ENCODE measurements at places on chromosomes 7 and 10. TPM values are rescaled to one million over a fixed set of nuclear protein-coding genes. Genes with fewer than 3 reads are reported as not detected.

Gene SRGN
- total RNA-seq, result 91.4 TPM

DNA sequence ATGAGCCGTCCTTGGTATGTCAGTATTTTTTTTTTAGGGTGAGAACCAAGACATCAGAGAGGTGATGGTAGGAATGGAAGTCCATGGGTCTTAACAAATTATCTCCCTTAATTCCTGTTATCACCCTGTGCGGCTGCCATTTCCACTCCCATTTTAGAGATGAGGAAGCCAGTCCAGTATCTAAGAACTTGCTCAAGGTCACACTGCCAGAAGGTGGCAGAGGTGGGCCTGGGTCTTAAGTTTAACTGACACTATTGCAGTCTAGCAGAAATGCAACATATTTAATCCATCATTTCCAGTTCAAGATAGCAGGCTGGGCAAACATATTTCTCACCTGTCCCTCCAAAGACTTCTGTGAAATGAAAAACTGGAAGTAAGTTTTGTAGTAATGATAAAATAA is 108.3 kb downstream of the GLI3 start:
- DNase-seq, result no peak

DNA sequence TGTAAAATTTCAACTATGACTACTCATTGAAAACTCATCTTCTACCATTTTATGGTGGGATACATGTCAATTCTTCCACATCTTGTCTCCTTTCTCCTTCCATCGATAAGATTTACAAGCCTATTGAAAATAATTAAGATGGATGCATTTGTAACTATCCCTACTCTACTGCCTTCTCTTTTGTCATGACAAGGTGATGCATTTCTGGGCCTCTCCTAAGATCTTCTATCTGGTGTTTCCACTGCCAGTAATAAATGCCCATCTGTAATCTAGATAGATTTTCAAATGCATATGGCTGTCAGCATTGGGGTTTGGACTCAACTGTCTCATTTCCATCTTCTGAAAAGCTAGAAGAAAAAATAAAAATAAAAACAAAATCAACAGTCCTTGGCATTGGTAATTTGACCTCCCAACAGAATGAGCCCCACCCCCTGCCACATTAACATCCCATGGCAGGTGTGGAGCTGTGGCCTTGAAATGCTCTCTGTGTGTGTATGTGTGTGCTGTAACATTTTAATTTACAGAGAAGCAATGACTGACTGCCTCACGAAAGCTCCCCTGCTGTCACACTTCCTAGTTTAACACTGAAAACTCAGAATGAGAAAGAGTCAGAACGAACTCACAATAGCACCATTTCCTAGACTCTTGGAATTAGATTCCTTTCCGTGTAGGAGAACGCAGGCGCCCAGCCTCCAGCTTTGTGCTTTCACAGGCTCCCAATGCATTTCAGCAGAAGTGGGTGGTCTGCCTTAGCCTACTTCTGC is 74.2 kb downstream of the RHOBTB1 start:
- DNase-seq, result no peak

Gene OPN1SW
- not detected for total RNA-seq

Gene ANKRD61
- total RNA-seq, result not detected

GRCh38 chr7:140261522-140261921 is 84.7 kb upstream of the KDM7A start:
- DNase-seq, result no peak

Gene FFAR4
- total RNA-seq, result 6.1 TPM

DNA sequence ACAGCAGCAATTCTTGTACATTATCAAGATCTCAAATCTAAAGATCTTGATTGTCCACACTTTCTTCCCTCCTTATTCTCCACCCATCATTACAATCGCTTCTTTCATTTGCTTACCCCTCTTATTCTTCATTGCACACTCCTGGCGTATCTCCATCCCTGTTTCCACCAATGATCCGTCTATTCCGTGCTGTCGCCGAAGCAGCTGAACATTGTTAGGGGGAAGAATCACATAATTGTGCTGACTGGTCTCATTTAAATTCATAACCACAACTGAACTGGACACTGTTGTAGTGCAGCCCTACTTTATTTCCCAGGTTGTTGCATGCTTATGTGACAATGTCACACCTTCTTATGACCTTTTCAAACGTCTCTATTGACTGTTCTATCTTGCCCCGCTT is 18.9 kb upstream of the NRP1 start:
- DNase-seq, result no peak

- DNase-seq, result no peak
Measured at GRCh38 chr10:48649349-48649944, 35.2 kb upstream of the WDFY4 start.

DNA sequence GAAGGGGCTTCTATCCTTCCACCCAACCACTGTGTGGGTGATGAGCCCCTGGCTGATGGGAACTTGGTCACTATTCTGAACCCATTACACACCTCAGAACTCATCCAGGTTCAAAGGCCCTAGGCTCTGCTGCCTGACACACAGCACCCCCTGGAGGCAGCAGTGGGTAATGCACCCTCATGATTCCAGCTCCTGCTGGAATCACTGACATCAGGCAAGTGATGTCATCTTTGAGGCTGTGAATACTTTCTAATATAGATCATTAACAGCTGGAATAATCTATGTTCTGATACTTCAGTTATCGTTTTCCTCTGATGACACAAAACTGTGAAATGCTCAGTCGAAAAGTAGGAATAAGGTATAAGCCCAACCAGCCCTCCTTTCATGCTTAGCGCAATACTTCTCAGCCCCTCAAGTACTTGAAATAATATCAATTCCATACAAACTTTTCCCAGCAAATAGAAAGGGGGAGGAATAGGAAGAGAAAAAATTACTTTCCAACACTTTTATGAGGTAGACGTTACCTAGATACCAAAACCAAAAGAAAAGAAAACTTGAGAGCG is 7.5 kb upstream of the RBP3 start:
- peak; percentile 66 for DNase-seq

DNA sequence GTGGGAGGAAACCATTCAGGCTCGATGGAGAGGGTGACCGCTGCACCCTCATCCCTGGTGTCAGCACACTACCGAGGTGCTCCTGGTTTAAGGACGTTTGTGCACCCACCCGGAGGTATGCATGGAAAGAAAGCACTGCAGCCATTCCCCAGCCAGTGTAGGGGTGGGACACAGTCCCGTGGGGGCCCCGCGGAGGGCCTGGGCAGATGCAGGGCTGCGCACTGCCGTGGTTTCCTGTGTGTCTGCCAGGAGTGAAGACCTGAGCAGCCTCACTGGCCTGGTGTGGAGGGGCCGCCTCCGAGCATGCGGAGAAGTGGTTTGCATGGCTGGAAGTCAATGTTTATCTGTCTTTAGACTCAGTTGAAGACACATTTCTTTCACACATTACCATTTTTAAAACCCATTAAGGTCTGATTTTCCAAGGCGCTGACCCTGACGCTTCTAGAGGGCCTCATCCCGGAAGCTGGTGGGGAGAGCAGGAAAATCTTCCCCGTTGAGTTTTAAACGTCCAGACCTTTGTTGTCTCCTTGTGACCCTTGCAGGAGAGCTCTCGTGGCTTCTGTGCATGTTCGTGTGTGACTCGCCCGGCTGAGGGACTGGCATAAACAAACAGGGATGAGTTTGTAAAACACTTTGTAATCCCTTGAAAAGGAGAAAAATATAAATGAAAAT is 188.1 kb downstream of the MGMT start:
- no peak for DNase-seq

- DNase-seq, result no peak
Measured at GRCh38 chr10:28711041-28711440, 33.7 kb downstream of the BAMBI start.

Gene MINPP1
- total RNA-seq, result 24.0 TPM

GRCh38 chr7:37686556-37687345 is 3.2 kb downstream of the GPR141 start:
- no peak for DNase-seq

- no peak for DNase-seq
Measured at GRCh38 chr10:20622531-20623211, 274.4 kb downstream of the NEBL start.

Gene FRAT1
- total RNA-seq, result 9.4 TPM

Gene PKD2L1
- total RNA-seq, result not detected

Gene AOAH
- total RNA-seq, result 17.0 TPM

DNA sequence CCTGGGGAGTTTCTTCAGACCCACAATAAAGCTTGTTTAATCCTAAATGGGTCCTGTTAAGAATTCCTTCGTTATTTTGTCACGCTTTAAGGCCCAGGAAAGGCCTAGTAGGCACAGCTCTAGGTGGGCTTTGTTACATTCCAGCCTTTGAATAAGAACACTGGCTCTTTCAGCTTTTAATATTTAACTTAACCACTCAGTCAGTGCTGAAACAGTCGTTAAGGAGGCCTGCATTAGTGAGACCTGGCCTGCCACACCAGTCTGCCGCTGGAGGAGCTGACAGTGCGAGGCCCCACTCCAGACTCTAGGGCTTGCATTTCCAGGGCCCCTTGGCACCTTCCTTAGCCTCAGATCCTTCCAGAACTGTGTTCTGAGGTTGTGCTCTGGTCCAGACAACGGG is 351.4 kb downstream of the GLRX3 start:
- no peak for DNase-seq

Gene WIPF3
- 11.2 TPM for total RNA-seq

GRCh38 chr10:23158370-23158769 is 33.7 kb upstream of the PTF1A start:
- peak; percentile 27 for DNase-seq

Gene TCAF2
- 8.9 TPM for total RNA-seq

Gene PNLIPRP2
- total RNA-seq, result 1.2 TPM

DNA sequence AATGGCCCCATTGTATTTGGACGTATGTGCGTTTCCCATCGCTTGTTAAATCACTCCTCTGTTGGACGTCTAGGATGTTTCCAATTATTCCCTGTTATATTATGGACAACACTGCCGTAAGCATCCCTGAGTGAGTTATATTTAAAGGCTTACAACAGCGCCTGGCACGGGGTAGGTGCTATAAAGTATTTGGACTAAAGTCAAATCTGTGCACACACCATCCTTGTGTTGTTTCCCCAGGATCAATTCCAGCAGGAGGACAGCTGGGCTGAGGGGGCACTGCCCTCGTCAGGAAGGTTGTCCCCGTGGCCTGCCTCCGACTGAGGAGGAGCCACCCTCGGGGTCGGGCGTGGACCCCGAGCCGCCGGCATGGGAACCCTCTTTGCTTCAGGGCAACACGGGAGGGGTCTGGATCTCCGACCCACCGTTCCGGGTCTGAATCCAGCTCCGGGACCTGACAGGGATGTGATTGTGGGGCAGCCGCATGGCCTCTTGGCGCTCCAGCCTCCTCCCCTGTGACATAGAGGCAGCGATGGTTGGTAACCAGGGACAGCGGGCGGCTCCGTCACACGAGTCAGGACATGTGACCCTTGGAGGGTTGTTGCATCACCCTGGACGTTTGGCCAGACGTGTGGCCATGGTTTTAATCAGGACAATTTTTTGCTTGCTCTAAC is 1.5 kb upstream of the JAKMIP3 start:
- no peak for DNase-seq

- no peak for DNase-seq
Measured at GRCh38 chr10:121804460-121804859, 123.4 kb downstream of the ATE1 start.

DNA sequence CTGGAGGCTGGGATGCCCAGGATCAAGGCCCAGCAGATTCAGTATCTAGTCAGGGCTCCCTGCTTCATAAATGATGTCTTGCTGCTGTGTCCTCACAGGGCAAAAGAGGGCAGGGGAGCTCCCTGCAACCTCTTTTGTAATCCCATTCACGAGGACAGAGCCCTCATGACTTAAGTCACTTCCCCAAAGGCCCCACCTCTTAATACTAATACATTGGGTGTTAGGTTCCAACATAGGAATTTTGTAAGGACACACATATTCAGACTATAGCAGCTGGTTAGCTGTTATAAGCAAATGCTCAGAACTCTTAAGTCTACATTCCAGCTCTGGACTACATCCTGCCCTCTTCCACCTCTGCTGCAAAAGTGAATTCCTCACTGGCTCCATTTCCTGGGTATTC is 63.0 kb downstream of the VOPP1 start:
- no peak for DNase-seq

DNA sequence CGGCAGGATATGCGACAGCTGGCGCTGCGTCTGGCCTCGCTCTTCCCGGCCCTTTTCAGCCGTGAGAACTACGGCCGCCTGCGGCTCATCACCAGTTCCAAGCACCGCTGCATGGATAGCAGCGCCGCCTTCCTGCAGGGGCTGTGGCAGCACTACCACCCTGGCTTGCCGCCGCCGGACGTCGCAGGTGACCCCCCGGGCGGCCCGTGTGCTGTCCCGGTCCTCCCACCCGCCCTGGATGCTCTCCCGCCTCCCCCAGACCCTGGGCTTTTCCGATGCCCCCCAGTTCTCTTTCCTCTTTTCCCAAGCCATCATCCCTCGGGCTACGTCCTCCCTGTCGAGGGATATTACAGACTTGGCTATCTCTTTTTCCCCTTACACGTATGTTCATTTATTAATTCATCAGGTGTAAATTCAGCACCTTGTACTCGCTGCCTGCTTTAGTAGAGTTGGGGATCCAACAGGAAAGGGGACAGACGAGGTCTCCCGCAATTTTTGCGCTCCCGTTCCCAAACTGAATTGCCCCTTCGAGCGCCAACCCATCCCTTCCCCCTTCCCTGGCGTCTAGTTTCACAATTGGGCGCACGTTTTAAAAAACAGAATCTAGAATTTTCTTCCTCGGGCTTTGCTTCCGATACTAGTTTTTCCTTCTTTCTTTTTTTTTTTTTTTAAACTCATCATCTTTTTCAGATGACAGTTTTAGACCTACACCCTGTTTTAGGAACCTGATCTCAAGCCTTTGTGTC is 846 bp downstream of the MINPP1 start:
- DNase-seq, result peak; percentile 47

Gene SLC18A2
- total RNA-seq, result 5.7 TPM

DNA sequence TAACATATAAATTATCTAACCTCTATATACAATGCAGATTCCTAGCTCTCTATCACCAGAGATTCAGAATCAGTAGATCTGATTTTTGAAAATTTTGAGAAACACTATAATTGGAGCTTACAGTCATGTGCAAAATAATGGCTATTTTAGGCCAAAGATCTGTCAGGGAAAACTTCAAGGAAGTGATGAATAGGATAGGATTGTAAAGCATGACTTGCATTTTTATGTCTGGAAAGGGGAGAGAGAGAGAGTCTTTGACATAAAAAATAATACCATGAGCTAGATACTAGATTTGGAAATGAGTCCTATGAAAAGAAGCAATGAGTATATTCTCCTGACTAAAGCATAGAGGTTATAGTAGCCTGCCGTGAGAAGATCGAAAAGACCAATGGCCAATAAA is 181.1 kb downstream of the SDHAF3 start:
- DNase-seq, result no peak

- no peak for DNase-seq
Measured at GRCh38 chr10:29199339-29199738, 89.5 kb upstream of the LYZL1 start.

GRCh38 chr7:100360135-100360854 is 2.4 kb downstream of the PILRB start:
- DNase-seq, result no peak

Gene GIMAP7
- 16.9 TPM for total RNA-seq

- DNase-seq, result no peak
Measured at GRCh38 chr7:133434246-133434865, 181.5 kb downstream of the EXOC4 start.

Gene CALCR
- 0.17 TPM for total RNA-seq

DNA sequence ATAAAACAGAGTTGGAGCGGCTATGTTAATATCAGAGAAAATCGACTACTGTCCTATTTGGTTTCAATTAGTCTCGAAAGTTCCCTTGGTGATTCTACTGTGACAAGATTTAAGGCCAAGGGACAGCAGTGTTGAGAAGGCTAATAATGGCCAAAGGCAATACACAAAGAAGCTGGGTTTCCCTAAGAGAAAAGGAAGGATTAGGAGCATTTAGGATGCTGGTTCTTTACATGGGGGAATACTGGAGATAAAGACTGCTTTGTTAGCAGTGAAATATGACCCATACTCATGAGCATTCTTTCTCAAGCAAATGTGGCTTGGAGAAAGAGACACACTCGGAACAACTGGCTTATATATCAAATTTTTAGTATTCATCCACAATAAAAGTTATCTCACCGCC is 32.2 kb downstream of the IQUB start:
- DNase-seq, result no peak
